ENCODE measurements at places on chromosomes 7 and 10.
A peak's percentile ranks its signal among the peaks of the same experiment; 100 is the strongest.

DNA sequence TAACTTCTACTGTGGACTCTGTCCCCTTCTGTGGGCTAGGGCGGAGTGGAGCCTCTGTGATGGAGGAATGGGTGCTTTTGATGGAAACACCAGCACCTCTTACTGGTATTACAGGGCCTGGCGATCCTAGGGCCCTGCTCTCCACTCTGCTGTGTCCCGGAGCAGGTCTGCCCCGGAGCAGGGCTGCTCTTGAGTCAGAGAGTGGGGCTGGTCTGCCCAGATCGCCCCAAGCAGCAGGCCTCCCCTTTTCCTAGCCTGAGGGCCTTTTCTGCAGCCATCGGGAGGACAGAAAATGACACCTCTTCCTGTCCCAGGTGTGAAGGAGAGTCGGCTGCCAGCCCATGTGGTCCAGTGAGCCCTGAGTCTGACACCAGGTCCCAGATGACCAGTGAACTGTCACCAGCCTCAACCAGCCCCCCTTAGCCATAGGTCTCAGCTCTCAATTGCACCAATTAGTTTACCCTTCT lies 1.4 kb downstream of the ZNF282 start:
- DNase-seq = no peak

DNA sequence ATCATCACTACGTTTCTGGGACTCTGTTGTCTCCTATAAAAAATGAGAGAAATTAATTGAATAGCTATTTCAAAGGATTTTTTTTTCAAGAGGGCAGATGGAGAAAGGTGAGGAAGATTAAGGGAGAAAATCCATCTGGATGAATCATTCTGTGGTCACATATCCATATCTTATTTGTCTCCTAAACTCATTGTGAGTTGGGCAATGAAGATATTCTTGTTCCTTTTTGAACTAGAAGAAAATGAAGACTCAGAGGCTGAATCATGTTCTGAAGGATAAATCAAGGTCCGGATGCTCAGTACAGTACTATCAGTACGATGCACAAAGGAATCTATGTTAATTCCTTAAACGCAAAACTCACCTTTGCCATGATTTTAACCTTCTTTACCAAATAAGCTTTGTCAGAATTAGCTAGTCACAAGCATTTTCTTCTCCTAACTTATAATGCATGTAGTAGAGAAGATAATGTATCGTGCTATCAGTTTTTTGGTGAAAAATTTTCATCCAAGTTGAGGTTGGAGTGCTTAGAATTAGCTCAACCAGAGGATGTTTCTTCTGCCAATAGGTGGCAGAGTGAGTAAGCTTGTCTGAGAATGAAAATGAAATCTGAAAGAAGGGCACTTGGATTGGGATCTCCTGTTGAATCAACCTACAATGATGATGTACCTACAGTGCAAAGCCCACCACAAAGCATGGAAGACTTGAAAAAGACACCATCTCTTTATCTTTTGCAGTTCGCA lies 446.9 kb downstream of the KIF20B start:
- DNase-seq = no peak

DNA sequence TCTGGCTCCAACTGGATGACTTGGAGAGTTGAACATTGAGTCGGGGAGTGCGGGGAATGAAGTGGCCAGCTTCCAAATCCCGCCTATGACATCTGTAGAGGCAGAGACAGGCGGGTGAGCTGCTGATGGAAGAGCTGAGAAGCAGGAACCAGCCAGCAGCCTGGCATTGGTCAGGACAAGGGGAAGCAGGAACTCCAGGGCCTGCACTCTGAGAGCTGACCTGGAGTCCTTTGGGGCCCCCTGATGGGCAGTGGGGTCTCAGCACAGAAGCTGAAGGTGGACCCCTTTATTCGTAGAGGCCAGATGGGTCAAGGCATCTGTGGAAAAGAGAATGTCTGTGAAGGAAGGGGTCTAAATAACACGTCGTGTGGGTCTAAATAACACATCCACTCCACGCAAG lies 57.0 kb downstream of the SEC61G start:
- no peak for DNase-seq

- no peak for DNase-seq
Observed at GRCh38 chr10:78890506-78890905, 178.3 kb upstream of the ZMIZ1 start.

GRCh38 chr7:96285579-96285978 lies 36.3 kb downstream of the SLC25A13 start:
- DNase-seq = no peak

- DNase-seq = no peak
Observed at GRCh38 chr7:36726806-36727503, 2.7 kb upstream of the AOAH start.

DNA sequence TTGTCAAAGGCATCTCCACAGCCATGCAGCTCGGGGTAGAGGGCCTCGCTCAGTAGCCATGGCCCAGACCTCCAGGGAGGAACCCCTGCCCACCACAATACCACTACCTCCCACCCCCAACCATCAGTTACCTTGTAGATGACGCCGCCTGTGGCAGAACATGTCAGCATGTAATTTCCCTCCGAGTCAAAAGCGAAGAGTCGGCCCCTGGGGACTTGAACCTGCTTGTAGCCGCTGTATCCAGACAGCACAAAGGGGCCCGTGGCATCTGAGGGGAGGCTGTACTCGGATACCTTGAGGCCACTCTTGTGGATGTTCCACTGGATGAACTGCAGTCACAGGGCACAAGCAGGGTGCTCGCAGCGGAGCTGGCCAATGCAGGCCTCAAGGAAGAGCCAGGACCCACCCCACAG lies 16.3 kb upstream of the CYREN start:
- no peak for DNase-seq

DNA sequence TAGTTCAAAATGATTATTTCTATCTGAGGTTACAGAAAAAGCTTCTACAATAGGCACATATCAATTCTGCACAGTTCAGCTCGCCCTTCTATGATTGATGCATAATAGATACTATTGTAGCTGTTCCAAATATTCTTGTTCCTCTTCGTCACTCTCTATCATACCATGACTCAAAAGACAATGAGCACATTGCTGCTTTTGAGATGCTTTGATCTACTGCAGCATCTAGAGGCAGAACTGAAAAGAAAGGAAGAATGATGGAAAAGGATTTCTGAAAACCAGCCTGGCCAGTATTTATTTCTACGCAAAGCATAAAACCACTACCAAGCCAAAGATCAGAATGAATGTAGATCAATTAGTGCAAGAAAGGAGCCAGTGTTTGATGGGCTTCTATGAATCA lies 59.3 kb upstream of the PLXDC2 start:
- no peak for DNase-seq

DNA sequence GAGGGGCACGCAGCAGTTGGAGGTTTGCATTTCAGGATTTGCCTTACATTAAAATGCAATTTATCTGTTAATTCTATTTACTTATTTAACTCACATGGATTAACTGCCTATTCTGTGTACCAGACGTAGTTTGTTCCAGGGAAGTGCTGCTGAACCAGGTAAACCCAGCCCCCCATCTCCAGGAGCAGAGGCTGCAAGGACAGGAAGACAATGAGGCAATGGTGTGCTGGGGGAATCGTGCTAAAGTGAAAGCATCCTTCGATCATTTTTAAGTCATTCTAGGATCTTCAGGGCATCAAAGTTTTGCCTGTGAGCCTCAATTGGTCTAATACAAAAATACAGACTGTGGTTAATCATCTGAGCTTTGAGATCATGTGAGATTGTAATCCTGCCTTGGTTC lies 166.4 kb downstream of the DNAJB6 start:
- no peak for DNase-seq

DNA sequence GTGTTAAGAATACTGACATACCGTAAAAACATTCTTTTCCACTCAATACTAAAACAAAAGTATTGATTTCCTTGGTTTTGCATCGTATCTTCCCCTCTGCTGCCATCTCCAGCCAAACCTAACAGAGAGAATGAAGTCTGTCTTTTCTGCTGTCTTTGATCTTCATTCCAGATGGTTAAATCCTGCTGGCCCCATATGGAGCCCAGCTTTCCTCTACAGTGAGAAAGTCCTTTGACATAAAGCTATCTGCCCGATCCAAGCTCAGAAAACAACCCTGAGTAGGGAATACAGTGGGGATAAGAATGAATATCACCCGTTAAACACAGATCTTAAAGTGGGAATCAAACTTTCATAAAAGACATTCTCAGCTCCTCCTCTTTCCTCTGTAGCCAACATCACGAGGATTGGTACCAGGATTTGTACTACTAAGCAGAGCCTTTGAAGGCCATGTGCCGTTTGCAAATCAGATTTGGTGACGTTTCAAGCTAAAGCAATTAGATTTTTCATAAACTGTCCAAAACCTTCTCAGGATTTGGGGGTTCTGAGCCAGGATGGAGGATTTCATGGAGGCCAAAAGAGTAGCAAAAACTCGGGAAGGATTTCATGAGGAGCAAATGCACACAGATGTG lies 30.8 kb upstream of the GPAM start:
- DNase-seq = no peak

- no peak for DNase-seq
Observed at GRCh38 chr10:91579329-91579985, 53.4 kb downstream of the PPP1R3C start.

DNA sequence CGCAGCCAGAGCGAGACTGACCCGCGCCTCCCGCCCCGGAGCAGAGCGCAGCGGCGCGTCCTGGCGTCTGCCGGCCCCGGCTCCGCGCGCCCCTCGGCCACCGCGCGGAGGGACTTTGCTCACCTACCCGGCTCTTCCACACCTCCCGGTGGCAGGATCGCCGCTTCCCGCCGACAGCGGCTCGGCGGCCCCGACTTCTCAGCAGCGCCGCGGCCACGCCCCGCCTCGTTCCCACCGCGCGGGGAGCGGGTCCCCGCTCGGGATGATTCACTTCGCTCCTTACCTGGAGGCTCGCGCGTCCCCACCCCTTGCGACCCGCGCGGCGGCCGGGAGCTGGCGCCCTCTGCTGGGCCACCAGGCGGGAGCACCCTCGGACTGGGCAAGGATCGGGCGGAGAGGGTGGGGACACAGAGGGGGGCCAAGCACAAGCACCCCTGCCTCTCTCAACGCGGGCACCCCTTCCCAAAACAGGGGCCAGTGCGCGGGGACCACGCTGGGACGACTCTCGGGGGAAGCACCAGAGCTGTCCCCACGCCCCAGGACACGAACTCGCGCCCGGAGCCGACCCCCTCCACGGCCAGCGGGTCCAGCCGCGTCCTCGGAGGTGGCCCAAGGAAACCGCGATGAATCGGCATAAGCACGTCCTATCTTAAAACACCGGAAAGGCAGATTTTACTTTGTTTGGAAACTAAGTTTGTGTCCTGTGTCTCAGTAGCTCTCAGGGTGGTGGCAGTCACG lies 101.0 kb upstream of the SVIL start:
- DNase-seq = peak; percentile 32

DNA sequence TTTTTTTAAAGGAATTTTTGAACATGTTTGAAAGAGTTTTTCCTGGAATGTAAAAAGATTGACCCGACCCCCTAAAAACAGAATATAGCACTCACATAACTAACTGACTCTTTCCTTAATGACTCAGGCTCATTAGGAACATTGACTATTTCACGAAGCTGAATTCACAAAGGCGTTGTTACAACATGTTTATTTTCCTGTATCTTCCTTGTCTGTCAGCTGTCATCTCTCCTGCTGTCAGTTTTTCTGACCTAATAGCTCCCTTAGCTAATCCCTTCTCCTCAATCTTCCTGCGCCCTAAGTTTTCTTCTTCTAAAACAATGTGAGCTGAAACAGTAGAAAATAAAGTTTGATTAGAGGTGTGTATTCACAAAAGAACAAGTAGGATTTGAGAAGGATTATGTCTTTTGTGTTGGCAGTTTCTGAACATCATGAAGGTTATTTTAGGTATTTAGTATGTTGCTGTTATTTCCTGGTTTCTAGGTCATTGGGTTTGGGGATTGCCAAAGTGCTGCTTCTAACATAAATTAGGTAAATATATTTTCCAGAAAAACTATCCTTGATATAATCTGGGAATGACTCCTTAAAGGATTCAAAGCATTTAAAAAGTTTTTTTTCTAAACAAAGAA lies 4.6 kb upstream of the MDFIC start:
- no peak for DNase-seq

DNA sequence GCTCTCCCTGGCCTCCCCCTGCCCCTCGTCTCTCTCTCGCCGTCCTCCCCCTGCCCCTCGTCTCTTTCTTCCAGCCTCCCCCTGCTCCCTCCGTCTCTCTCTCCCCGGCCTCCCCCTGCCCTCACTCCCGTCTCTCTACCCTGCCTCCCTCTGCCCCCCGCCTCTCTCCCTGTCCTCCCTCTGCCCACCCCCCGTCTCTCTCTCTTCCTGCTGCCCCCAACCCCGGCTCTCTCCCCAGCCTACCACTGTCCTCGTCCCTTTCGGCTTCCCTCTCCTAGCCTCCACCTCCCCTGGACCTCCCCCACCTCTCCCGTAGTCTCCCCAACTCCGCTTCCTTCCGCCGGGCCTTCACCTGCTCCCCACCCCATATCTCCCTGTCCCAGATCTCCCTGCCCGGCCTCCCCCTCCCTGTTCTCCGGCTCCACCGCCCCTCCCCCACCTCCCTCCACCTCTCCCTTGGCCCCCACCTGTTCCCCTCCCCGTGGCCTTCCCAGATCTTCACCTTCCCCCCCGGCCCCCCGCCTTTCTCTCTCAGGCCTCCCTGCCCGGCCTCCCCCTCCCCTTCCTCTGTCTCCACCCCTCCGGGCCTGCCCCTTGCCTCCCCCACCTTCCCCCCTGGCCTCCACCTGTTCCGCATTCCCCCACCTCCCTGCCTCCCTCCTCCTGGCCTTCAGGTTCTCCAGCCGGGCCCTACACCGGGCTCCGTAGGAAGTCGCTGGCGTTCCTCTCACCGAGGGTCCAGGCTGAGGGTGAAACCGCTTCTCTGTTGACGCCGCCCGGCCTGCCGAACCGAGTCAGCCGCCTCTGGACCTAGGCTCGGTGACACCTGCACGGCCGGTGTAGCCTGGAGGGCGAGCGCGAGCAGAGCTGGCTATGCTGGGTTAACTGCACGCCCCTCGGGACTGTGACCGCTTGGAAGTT lies 1.2 kb downstream of the GET4 start:
- DNase-seq = no peak

DNA sequence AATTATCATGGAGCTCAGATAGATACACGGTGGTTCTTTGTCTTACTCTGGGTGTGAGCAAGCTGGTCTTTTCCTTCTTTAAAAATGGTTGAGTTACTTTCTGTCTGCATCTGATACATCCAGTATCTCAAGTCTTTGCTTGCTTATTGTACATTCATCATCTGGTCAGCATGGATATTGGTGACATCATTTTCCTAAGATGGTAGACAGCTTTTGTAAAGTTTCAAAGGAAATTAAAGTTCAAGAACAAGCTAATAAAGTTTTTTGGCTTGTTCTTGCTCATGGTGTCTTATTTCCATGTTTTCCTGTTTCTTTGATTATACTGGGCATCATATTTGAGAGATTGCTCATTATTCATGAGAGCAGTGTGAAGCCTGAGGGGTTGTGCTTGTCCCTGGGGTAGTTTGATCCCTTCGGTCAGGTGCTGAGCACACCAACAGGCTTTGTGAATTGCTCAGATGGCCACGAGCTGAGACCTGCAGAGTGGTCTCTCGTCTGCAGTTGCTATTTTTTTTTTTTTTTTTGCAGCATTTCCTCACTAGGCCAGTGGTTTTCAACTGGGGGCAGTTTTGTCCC lies 38.5 kb downstream of the MGMT start:
- no peak for DNase-seq

- no peak for DNase-seq
Observed at GRCh38 chr10:95635319-95635733, 21.2 kb downstream of the ALDH18A1 start.
